ENCODE measurements at places on chromosomes 1 and 21. TPM values are rescaled to one million over a fixed set of nuclear protein-coding genes. Genes with fewer than 3 reads are reported as not detected.

KAZN gene
- 17.1 TPM for total RNA-seq

CNR2 gene
- total RNA-seq = not detected

NBPF4 gene
- not detected for total RNA-seq

CASZ1 gene
- 1.6 TPM for total RNA-seq
